Islet precursor cell (in vitro differentiated cells): ENCODE measurements at places on chromosomes 5 and 9.

- peak; percentile 65 for DNase-seq
These were observed 169.6 kb upstream of the SMIM23 start for GRCh38 chr5:171615705-171616640.

DNA sequence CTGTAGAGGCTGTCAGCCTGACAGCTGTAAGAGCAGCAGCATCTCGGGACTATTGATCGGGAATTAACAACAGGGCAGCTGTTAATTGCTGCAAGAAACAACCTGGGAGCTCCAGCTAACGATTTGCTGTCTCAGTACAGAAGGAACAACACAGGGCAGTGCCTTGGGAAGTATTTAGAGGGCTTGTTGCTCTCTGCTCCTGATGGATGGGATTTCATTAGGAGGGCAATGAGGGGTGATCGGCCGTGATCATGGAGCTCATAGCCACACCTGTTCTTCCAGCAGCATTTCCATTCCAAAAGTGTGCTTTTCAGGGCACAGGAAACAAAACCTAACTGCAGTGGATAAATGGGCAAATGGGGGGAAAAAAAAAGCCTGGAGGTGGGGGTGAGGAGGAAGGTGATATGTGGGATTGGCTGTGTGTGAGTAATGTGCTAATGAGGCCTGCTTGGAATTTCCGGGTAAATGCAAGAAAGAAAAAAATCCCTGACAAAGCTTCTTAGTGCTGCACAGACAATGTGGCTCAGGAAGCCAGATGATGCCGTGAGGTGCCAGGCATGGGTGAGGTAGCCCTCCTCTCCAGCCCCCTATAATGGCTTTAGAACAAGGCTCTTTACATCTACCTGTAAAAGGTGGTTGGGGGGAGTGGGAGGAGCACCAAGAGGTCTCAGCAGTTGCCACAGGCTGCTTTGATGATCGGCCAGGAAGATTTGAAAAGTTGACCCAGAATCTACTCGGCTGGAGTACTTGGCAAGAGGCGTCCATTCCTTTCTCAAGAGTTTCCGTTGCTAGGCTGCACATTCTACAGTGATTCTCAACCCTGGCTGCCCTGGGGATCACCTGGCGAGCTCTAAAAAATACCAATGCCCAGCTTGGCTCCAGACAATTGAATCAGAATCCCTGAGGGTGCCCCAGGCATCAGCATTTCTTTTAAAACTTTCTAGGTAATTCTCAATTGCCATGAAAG, 139.5 kb upstream of the KLF9 start:
- DNase-seq = peak; percentile 58

DNA sequence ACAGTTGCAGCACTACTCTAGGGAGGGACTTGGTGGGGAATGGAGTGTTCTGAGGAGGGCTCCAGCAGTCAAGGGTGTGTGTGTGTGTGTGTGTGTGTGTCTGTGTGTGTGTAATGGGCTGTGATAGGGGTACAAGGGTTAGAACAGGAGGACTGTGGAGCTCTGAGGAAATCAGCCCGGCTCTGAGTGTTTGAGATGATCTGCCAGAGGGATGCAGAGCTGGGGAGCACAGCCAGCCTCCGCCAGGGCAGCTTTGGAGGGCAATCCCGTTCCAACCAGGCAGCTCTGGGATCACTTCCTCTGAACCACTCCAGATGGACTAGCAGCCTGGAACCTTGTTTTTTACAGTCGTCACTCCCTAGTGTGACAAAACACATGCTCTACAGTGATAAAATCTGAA, 3.0 kb upstream of the SLC6A7 start:
- DNase-seq = no peak

GRCh38 chr5:16754086-16754485, 137.3 kb upstream of the RETREG1 start:
- DNase-seq = no peak

- DNase-seq = no peak
These were observed 147.0 kb downstream of the CAVIN4 start for GRCh38 chr9:100724886-100725285.

- no peak for DNase-seq
These were observed 117.7 kb downstream of the PAPPA start for GRCh38 chr9:116271340-116271739.

- no peak for DNase-seq
These were observed 58.4 kb downstream of the ARHGEF37 start for GRCh38 chr5:149639737-149640136.

DNA sequence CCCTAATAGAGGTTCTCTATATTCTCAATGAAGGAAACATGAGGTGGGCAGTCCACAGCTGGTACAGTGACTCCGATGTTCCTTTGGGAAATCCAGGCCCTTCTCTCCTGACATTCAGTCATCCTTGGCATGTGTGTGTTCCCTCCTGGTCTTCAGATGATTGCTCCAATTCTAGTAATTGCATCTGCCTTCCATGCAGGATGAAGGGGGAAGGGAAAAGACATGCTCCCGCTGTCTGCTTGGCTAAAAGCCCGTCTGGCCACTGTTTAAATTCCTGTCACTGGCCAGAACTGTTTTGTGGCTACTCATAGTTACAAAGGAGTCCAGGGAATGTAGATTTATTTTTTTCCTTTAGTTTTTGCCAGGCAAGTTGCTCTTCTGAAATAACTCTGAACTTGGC, 65.0 kb downstream of the MAST4 start:
- peak; percentile 95 for DNase-seq

DNA sequence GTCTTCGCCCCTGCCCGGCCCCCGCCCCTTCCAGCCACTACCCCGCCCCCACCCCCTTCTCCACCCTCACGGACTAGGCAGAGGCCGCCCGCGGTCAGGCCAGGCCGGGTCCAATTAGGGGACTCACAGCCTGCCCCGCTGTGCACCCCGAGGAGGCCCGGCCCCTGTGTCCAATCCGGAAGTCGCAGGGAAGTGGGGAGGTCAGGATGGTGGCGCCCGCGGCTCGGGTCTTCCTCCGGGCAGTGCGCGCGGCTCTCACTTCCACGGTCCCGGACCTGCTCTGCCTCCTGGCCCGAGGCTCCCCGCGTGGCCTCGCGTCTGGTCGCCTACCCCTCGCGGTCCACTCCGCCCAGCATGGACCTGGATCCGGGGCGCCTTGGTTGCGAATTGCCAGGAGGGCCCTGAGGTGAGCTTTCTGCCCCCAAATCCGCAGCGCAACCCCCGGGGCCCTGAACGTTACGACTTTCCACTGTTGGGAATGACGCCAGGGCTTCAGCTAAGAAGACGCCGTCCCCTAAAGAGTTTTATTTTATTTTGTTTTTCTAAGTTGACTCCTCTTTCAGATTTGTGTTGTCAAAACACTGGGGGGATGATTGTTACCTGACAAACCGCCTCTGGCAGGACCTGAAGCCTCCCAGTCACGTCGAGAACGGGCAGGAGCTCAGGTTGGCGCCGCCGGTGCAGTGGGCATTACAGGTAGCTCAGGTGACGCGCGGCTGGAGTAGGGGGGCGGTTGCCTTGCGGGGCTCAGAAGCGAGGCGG, 763 bp upstream of the IRX2 start:
- DNase-seq = peak; percentile 54

GRCh38 chr9:109775516-109775915, 4.5 kb upstream of the PALM2AKAP2 start:
- DNase-seq = no peak

DNA sequence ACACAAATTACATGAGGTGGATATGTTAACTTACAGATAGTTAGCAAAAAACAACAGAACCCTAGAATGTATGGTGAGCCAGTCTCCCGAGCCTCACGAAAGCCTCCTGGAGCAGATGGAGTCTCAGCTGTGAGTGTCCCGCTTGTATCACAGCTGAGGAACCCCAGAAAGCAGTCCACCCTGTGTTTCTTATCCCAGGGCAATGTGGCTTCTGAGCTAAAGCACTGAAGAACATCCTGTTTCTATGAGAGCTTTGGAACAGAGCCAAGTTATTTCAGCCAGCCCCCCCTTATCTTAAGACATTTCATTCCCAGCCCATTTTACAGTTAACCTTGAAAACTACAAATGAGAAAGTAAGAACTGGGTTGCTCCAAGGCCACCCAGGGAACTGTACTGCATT, 1220.9 kb upstream of the CDH6 start:
- DNase-seq = no peak

DNA sequence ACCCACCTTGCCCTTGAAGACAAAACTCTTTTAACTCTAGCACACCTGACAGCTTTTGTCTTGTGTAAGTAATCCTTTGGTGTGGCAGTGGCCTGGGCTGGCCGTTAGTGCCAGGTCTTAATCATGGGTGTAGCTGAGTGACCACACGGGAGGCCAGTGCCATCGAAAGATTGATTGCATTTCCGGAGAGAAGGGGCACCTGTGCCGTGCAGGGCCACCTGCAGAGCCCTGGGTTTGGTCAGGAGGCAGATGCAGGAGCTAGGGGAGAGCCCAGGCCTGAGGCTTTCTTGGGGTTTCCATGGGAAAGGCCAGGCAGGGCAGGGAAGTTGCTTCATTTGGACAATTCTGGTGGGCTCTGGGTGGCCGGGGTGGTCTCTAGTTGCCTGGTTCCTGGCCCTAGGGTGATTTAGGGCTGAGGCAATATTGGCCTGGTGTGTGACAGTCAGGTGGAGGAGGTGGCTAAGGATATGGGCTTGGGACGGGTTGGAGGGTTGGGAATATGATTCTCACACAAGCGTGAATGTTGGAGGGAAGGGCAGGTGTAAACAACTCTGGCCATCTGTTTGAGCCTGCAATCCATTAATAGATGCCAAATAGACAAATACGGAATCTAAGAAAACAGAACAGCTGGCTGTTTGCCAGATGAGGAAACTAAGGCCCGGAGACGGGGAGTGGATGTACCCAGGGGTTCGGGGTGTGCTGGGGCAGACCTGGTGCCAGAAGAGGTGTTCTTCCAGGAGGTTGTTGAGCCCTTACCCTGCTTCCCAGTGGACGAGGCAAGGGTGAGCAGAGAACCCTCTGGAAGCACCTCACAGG, 4.6 kb downstream of the DBH start:
- DNase-seq = no peak

DNA sequence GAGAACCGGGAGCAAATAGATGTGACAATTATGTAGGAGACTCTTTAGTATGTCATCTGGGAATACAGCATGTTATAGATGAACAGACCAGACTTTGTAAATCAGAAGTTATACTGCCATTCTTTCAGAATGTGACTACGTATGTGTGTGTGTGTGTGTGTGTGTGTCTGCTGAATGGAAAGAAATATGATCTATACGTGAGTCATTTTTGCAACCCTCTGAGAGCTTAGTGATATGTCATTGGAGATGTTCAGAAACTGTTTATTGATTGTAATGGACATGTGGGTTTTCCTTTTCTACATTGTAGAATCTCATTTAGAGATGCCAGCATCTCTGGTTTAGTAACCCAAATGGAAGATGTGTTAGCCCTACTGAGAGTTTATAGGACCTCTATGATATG, 731.5 kb downstream of the TLE1 start:
- no peak for DNase-seq

- no peak for DNase-seq
These were observed 336.5 kb downstream of the DIRAS2 start for GRCh38 chr9:90306158-90306557.

DNA sequence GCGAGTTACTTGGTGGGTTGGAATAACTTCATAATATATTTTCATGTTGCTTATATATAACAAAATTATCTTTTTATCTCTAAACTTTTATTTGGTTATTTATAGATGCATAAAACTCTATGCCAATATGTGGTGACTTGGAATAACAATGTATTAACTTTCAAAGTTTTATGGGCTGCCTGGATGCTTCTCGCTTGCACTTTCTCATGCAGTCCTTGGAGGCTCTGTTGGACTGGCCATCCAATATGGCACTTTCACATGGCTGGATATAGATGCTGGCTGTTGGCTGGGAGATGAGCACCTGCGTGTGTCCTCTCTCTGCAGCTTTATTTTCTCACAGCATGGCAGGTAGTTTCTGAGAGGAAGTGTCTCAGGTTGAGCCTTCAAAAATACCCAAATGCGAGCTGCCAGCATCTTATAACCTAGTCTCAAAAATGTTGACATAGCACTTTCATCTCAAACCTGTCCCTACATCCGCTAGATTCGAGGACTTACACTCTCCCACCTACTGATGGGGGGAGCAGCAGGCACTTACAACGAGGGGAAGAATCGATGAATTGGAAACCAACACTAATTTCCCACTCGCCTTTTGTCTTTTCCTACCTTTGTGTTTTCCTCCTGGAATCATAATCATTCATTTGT, 48.3 kb upstream of the SMARCA2 start:
- no peak for DNase-seq

DNA sequence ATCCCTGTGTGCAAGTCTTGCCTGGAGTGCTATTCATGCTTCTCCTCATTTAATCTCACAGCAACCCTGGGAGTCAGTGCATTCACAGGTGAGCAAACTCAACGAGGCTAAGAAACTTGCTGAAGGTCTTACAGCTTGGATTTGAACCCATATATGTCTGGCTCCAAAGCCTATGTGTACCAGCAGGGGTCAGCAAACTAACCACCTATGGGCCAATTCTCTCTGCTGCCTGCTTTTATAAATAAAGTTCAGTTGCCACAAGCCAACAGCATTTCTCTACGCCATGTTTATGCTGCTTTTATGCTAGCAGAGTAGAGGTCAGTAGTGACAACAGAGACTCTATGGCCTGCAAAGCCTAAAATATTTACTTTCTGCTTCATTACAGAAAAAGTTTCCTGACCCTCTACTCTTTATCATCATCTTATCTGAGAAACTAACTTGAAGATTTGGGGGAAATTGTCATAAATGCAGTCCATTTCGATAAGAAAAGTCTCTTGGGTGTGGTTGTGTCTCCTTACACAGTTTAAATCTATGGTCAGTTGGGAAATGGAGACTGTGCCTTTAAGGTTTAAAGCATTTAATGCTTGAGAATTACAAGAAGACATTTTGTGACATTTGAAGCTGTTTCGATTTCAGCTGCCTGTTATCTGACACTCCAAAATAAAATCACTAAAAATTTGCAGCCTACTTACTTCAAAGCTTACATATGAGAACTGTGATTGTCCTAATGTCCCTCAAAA, 137.7 kb downstream of the PRELID2 start:
- no peak for DNase-seq

GRCh38 chr5:132674671-132675506, 1.1 kb downstream of the IL4 start:
- DNase-seq = no peak

GRCh38 chr9:6498982-6499381, 86.0 kb downstream of the UHRF2 start:
- no peak for DNase-seq

- DNase-seq = peak; percentile 35
These were observed 16.6 kb upstream of the PSMD5 start for GRCh38 chr9:120859361-120859760.

DNA sequence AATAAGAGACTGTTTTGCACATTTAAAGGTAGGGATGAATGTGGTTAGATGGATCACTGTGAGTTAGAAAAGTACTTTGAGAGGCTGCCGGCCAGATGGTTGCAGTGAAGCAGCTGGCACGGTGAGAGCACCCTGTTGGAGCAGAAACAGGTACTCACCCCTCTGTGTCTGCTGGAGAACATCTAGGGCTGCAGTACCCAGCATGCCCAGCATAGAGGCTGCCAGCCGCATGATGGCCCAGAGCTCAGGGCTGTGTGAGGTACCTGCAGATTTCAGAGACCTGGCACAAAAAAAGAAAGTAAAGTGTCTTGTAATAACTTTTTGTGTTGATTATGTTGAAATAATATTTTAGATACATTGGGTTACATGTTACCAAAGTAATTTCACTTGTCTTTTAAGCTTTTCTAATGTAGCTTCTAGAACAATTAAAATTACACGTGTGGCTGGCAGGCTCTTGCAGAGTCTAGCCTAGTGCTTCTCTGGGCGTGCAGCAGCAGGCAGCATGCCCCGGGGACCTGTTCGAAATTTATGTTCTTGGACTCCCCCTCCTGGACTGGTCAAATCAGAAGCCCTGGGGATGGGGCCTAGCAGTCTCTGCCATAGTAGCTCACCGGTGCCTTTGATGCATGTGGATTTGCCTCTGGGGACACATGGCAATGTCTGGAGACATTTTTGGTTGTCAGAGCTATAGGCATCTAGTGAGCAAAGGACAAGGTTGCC, 11.1 kb downstream of the WDR5 start:
- no peak for DNase-seq

- DNase-seq = no peak
These were observed 4.3 kb downstream of the SPATA31E1 start for GRCh38 chr9:87886933-87887505.
